H9 (cell line): ENCODE measurements at places on chromosomes 1 and 21.
A peak's percentile ranks its signal among the peaks of the same experiment; 100 is the strongest.

- peak; percentile 84 for DNase-seq
Observed at GRCh38 chr21:45404730-45405270, at the start of gene COL18A1. Gene COL18A1, plus strand, starts transcription at chr21:45405165. Its CDS starts 66 bp downstream, at chr21:45405231.

- DNase-seq = no peak
Observed at GRCh38 chr1:29934255-29934772, 698.0 kb downstream of the PTPRU start.

DNA sequence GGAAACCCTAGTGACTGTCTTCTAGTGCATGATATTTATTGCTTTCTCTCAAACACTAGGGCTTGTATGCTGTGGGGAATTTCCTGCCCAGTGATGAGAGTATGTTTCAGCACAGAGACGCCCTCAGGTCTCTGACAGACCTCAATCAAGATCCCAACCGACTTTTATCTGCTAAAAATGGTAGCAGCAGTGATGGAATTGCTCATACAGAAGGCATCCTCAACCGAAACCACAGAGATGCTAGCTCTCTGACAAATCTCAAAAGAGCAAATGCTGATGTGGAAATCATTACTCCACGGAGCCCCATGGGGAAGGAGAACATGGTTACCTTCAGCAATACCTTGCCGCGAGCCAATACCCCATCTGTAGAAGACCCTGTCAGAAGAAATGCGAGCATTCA, 41.3 kb downstream of the PLPPR4 start:
- no peak for DNase-seq

- peak; percentile 41 for DNase-seq
Observed at GRCh38 chr1:63713627-63714481, 60.0 kb upstream of the ROR1 start.
